Mucosa of gallbladder (tissue), 1 donor: ENCODE measurements at places on chromosomes 4 and X. TPM values are rescaled to one million over a fixed set of nuclear protein-coding genes. Genes with fewer than 3 reads are reported as not detected.

DNA sequence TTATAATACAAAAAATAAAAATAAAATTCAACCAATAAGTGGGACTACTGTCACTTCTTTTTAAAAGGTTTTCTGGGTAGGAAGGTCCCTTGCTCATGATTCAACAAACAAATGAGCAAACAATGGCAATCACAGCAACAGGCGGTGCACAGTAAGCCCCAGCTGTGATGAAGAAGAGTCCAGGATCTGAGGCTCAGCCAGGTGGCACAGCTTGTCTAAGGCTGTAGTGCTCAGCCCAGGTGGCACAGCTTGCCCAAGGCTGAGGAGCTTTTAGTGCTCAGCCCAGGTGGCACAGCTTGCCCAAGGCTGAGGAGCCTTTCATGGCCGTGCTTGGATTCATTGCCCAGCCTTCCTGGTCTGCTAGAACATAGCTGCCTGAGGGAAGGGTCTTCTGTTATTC lies 75.0 kb downstream of the ZFYVE28 start:
- no peak for DNase-seq

- no peak for DNase-seq
Observed at GRCh38 chr4:71004281-71004851, 10.9 kb downstream of the DCK start.

GRCh38 chr4:169351872-169352271 lies 81.1 kb upstream of the SH3RF1 start:
- peak; percentile 49 for DNase-seq

DNA sequence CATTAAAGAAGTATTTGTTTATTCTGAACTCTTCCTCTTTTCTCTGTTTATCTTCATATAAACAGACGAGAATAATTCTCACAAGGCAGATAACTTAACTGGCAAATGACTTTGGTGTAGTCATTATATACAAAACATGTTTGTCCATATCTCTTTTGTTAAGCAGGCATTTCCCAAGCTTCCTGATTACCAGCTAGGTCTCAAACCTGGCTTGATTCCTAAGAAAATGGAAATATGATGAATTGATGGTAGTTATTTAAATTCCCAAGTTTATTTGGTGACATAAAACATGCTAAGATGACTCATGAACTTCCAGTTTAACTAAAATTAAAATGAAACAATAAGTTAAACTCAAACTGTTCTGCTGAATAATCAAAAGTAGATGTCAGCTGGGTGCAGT lies 96.8 kb downstream of the ARSJ start:
- DNase-seq: no peak

- DNase-seq: no peak
Observed at GRCh38 chr4:99404595-99405287, 30.4 kb downstream of the ADH7 start.

DNA sequence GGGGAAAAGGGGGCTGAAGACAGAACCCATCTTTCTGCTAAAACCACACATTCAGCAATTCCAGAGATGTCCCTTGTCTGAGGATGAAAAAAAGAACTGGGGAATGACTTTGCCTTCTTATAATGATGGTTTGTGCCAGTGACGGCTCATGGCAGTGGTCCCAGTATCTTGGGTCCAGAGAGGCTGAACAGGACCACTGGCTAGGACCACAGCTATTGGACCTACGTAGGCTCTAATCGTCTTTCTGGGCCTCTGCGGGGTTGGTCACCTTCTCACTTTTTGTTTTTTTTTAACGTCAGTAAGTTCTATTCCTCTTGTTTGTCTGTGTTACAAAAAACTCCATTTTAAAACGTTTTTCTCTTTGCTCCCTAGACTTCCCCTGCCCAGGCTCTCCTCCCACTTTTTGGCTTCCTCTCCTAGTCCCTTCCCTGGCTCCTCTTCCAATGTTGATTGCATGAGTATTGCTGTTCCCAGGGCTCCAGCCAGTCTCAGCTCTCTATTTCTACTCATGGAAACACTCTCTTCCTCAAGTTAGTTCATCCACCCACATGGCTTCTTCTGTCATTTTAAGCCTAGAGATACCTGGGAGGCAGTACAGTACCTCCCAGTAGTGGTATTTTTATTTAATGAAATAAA lies 52.6 kb upstream of the STX18 start:
- DNase-seq: no peak

GRCh38 chr4:4542774-4543485 lies 1.1 kb upstream of the STX18 start:
- no peak for DNase-seq

GRCh38 chr4:72846280-72847111 lies 223.0 kb downstream of the COX18 start:
- DNase-seq: no peak

Gene RIPPLY1
- not detected for total RNA-seq

Gene USP17L21
- not detected for total RNA-seq

Gene FRG2
- not detected for total RNA-seq

Gene MAGEA6
- total RNA-seq: 0.26 TPM

Gene SHOX
- total RNA-seq: not detected

Gene TEX13C
- total RNA-seq: not detected
